Cardiac muscle cell (in vitro differentiated cells and primary cell): ENCODE measurements at places on chromosomes 4 and X. TPM values are rescaled to one million over a fixed set of nuclear protein-coding genes. Genes with fewer than 3 reads are reported as not detected.

GRCh38 chrX:41984628-41985027, 61.3 kb upstream of the CASK start:
- H3K4me1 ChIP-seq, result no peaks in the 10 kb centered on the region
- H3K27me3 ChIP-seq, result no peaks in the 10 kb centered on the region
- no peak overlapping the region for H3K4me3 ChIP-seq
- no peak for DNase-seq

EFHC2 gene
- 2.2 and 6.5 TPM in 2 replicates for total RNA-seq

DNA sequence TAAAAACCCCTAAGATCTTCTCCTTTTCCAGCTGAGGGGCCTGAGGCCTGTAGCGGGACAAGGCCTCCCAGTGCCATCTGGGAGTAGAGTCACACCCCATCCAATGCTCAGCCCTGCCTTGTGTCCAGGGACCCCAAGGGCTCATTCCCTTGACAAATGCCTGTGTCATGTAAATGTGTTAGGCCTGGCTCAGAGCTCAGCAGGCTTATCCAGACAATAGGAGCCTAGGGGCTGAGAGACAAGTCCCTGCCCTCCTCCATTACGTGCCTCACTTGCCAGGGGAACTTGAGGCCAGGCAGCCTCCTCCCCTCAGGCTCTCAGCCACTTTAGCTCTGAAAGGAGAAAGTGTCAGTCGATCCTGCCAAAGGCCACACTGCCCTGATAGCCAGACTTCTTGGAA, 166.8 kb upstream of the MAMLD1 start:
- DNase-seq, result no peak
- H3K4me1 ChIP-seq, result no peaks in the 10 kb centered on the region
- no peak overlapping the region for H3K4me3 ChIP-seq
- H3K36me3 ChIP-seq, result no peaks in the 10 kb centered on the region
- no peak overlapping the region for H3K27ac ChIP-seq

- no peak overlapping the region for H3K4me3 ChIP-seq
- H3K27ac ChIP-seq, result no peak overlapping the region
- DNase-seq, result no peak
- H3K27me3 ChIP-seq, result no peaks in the 10 kb centered on the region
- H3K36me3 ChIP-seq, result peaks cover 42% of the 10 kb centered on the region
Measured at GRCh38 chr4:88037447-88037846, 30.0 kb downstream of the PKD2 start.

GRCh38 chr4:55396308-55397125, 760 bp downstream of the TMEM165 start:
- H3K4me1 ChIP-seq, result peaks cover 29% of the 10 kb centered on the region
- peak overlapping the region; percentile 91 for H3K27ac ChIP-seq
- H3K36me3 ChIP-seq, result no peaks in the 10 kb centered on the region
- peak overlapping the region; percentile 93 for H3K4me3 ChIP-seq
- DNase-seq, result peak; percentile 77

EMD gene
- 56.9 and 66.2 TPM in 2 replicates for total RNA-seq

PRR32 gene
- total RNA-seq, result 1.5 TPM in 1 of 2 replicates, not detected in the other

GRCh38 chr4:20984576-20984836, 284.2 kb downstream of the PACRGL start:
- H3K36me3 ChIP-seq, result no peaks in the 10 kb centered on the region
- H3K27me3 ChIP-seq, result peaks cover 41% of the 10 kb centered on the region
- H3K4me3 ChIP-seq, result no peak overlapping the region
- DNase-seq, result no peak
- H3K27ac ChIP-seq, result no peak overlapping the region
- no peaks in the 10 kb centered on the region for H3K4me1 ChIP-seq

- no peak overlapping the region for H3K4me3 ChIP-seq
- DNase-seq, result peak; percentile 35
- peaks cover 10% of the 10 kb centered on the region for H3K4me1 ChIP-seq
- no peak overlapping the region for H3K27ac ChIP-seq
Measured at GRCh38 chr4:113540859-113541258, 220.7 kb downstream of the CAMK2D start.

DNA sequence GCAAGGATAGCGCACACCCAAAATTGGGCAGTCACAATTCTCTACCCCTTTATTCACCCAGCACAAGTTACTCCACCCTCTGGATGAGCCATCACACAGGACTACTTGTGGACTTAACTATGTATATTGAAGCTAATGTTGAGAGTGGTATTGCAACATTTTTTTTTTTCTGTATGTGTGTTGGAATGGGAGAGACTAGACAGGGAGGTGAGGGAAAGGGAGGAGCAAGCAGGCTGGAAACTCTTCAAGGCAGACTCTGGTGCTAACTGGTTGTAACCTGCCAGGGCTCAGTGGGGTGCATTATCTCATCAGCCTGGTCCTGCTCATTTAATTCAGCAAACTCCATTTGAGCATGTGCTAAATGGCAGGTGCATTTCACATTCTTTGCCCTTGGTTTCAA, 18.4 kb upstream of the CWH43 start:
- H3K4me3 ChIP-seq, result no peak overlapping the region
- no peaks in the 10 kb centered on the region for H3K36me3 ChIP-seq
- no peak overlapping the region for H3K27ac ChIP-seq
- DNase-seq, result no peak
- no peaks in the 10 kb centered on the region for H3K27me3 ChIP-seq

- peak within 1 kb of the TSS; percentile 59 for H3K4me3 ChIP-seq
- H3K27me3 ChIP-seq, result peaks cover 43% of the 10 kb centered on the region
- DNase-seq, result no peak
Measured at GRCh38 chr4:174522183-174523024, at the start of gene HPGD. HPGD (minus strand) TSS chr4:174522488; CDS start chr4:174522451, 37 bp downstream.

KCNE5 gene
- 0.92 and 0.99 TPM in 2 replicates for total RNA-seq
